ENCODE measurements at places on chromosomes 2 and 18.
A peak's percentile ranks its signal among the peaks of the same experiment; 100 is the strongest.

DNA sequence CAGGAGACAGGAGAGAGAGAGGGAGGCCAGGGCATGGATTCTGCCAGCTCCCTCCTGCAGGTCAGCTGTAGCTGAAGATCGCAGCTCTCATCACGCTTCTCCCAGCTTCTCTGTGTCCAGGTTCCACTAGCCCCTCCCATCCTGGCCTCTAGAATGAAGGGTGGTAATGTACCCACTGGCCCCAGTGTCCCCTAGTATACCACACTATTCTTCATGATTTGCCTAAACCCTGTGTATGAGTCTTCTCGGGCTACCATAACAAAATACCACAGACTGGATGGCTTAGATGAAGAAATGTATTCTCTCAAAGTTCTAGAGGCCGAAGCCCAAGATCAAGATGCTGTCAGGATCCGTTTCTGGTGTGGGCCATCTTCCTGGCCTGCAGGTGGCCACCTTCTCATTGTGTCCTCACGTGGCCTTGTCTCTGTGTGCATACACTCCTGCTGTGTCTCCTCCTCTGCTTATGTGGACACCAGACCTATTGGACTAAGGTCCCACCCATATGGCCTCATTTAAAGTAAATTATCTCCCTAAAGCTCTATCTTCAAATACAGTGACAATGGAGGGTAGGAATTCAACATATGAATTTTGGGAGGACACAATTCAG is 77.3 kb downstream of the TNFRSF11A start:
- DNase-seq: no peak

DNA sequence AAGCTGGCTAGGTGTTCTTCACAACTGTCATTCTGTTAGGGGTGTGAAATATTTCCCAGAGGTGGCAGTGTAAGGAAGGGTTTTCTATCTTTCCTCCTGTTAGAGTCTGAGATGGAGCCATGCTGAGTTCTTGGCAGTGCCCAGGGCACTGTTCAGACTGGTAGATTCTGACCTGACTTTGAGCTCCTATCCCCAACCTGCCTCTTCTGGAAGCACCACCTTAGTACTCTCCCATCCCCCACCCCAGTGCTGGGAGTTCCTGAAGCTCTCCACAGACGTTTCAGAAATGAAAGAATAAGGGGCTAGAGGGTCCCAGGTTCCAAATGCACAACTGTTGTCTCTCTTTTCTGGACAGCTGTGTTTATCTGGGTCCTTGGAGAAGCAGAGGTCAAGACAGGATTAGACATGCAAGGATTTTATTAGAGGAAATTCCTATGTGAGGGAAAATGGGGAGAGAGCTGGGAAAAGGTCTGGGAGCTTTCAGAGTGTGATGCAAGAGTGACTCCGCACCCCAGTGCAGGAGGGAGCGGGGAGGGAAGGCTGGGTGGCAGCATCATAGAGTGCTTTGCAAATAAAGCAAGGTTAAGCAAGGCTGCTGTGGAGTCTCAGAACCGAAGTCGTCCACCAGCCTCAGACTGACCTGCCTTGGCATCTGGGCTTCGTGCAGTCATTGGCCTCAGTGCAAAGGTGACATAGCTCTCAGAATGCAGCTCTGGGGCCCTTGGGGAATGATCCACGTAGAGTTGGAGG is 75.5 kb downstream of the SLC4A3 start:
- DNase-seq: no peak

- no peak for DNase-seq
Measured at GRCh38 chr2:207901829-207902228, 123.5 kb downstream of the PLEKHM3 start.

DNA sequence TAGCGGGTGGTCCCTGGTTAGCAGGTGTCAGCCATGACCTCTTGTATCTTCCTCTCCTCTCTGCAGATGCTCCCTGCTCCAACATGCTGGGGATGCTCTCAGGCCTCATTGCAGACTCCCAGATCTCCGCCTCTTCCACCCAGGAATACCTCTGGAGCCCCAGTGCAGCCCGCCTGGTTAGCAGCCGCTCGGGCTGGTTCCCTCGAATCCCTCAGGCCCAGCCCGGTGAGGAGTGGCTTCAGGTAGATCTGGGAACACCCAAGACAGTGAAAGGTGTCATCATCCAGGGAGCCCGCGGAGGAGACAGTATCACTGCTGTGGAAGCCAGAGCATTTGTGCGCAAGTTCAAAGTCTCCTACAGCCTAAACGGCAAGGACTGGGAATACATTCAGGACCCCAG is 60.8 kb downstream of the NRP2 start:
- no peak for DNase-seq

GRCh38 chr2:64586883-64587481 is 62.9 kb downstream of the AFTPH start:
- DNase-seq: no peak

DNA sequence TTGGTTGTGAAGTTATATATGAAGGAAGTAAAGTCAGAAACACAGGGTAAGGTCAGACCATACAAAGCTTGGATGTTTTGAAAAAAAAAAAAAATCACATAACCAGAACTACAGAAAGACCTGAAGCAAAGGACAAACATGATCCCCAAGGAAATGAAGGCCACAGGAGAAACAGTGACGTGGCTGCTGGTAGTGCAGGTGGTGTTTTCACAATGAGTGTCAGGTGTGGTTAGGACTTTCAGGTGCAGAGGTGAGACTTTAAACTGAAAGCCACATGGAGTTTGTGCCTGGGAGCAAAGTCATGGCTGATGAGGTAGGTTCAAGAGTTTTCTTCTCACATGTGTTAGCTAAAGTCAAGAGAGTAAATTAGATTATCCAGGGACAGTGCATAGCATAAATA is 270.7 kb downstream of the PIEZO2 start:
- no peak for DNase-seq

DNA sequence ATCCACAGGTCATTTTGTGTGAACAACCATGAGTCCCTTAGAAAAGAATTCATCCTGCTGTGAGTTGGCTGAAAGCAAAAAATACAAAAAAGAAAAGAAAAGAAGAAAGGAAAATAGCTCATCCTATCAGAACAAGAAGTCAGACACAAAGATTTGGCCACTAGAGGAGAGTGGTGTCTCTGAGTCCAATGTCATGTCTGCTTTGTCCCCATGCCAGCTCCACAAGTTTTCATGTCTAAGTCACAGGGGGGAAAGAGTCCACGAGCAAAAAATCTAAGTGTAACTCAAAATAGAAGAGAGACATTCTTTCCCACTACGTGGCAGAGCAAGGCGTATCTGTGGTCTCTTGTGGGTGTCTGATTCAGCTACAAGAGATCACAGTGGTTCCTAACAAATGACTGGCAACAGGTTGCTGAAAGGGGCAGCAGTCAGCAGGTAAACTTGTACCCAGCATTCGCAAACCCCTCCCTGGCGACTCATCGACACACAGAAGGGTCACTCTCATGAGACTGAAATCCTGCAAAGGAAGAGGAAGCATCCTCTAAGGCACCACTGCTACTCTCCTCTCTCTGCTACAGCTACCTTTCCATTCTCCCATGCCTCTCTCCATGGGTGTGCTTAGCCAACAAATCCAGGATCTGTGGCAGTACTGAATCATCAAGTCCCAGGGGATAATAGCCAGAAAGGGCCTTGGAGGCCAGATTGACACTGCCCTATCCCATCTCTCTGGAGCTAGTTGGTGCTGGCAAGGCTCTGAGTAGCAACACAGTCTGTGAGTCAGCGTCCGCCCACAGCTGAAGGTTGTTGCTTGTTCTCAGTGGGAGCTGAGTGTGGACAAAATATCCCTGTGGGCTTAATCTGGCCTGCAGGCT is 123.0 kb upstream of the SLC39A10 start:
- DNase-seq: peak; percentile 50

GRCh38 chr2:189179570-189179950 is at the start of gene COL5A2:
Gene COL5A2, minus strand, starts transcription at chr2:189179761. Its CDS starts 157 bp downstream, at chr2:189179604.
- peak; percentile 84 for DNase-seq

GRCh38 chr18:50126471-50126870 is 68.5 kb downstream of the MYO5B start:
- DNase-seq: no peak

GRCh38 chr18:76857476-76857875 is 35.1 kb downstream of the ZNF236 start:
- no peak for DNase-seq

GRCh38 chr2:46520130-46520711 is 40.9 kb downstream of the TMEM247 start:
- DNase-seq: no peak

DNA sequence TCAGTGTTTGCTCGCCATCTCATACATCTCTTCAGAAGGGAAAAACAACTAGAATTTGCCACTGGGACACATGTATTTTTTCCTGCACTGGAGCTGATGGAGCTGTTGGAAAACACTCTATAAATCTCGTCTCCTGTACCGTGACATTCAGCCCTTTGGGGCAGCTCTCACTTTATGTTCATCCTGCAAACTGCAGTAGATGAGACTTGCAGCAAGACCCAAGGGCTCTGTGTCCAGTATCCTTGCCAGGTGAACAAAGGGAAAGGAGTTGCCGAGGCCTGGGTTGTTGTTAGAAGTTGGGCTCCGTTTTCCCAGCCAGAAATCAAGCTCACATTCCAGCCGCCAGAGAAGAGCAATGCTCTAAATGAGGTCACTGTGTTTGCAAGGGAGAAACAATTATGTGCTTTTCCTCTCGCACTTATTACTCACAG is 285.1 kb downstream of the SLC4A3 start:
- DNase-seq: peak; percentile 21

- DNase-seq: no peak
Measured at GRCh38 chr2:16671760-16672159, 6.1 kb upstream of the CYRIA start.

- DNase-seq: no peak
Measured at GRCh38 chr2:225559072-225559415, 159.5 kb downstream of the NYAP2 start.

DNA sequence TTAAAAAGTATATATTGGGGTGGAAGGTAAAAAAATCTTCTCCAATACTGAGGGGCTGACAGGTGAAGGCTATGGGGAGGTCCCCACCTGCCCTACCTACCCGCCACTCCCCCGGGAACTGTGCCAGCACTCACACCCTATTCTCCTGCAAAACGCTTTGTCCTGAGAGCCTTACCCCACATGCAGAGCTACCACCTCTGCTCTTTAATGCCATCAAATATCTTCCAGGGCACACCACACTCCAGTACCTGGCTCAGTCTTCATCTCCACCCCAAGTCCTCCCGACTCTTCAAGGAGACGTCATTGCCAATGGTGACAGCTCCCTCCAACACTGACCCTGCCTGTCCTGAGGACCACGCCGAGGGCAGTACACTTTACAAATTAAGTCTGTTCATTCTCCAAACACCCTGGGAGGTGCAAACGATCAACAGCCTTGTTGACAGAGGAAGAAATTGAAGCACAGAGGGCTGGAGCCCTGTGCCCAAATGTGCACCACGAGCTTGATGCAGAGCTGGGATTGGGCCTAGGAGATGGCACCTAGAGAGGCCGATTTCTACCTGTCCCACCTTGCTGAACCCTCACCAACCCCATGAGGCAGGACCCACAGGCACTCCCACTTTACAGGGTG is 6.0 kb upstream of the GPR55 start:
- no peak for DNase-seq

- DNase-seq: no peak
Measured at GRCh38 chr2:224030786-224031185, 8.3 kb downstream of the SERPINE2 start.

- DNase-seq: no peak
Measured at GRCh38 chr2:114082731-114083433, 193.0 kb downstream of the ACTR3 start.

GRCh38 chr2:223549215-223549614 is 52.9 kb downstream of the SCG2 start:
- peak; percentile 91 for DNase-seq

- no peak for DNase-seq
Measured at GRCh38 chr2:68849579-68850030, 21.6 kb downstream of the BMP10 start.

DNA sequence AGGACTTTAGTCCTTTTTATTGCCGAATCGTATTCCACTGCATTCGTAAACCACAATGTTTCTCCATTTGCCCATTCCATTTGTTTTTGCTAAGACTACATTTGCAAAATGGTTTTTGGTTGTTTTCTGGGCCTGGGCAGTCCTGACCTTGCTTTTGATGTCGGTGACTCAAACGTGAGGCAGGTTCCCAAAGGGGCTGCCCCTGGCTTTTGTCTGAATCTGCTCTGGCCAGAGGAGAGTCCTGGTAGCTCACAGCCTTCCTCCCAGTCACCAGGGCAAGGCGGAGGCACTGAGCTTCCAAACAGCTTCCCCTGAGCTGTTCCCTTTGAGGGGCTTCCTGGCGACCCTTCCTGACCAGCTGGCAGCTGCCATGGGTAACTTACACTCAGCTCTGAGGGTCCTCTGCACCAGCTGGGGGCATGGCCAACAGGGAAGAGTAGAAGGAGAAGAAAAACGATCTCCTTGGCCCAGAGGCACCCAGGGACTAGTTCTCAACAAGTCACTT is 47.8 kb downstream of the EDAR start:
- no peak for DNase-seq

DNA sequence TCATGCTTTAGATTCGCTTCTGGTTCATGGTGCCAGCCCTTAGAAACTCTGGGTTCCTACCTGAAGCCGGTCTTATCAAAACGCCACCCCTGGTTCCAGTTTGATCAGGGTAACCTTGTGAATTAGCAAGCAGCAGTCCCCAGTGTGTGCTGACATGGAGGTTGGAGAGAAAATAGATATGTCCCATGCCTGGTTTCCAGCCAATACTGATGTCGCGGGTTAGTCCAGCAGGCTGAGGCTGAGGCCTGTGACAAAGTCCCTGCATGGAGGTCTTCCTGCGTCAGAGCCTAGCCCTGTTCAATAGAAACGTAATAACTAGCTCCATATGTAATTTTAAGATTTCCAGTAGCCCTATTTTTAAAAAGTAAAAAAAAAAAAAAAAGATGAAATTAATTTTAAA is 28.2 kb downstream of the LPIN1 start:
- DNase-seq: no peak

- no peak for DNase-seq
Measured at GRCh38 chr2:42087857-42088195, 40.0 kb downstream of the PKDCC start.

- DNase-seq: no peak
Measured at GRCh38 chr2:98484121-98484557, 39.5 kb downstream of the INPP4A start.

DNA sequence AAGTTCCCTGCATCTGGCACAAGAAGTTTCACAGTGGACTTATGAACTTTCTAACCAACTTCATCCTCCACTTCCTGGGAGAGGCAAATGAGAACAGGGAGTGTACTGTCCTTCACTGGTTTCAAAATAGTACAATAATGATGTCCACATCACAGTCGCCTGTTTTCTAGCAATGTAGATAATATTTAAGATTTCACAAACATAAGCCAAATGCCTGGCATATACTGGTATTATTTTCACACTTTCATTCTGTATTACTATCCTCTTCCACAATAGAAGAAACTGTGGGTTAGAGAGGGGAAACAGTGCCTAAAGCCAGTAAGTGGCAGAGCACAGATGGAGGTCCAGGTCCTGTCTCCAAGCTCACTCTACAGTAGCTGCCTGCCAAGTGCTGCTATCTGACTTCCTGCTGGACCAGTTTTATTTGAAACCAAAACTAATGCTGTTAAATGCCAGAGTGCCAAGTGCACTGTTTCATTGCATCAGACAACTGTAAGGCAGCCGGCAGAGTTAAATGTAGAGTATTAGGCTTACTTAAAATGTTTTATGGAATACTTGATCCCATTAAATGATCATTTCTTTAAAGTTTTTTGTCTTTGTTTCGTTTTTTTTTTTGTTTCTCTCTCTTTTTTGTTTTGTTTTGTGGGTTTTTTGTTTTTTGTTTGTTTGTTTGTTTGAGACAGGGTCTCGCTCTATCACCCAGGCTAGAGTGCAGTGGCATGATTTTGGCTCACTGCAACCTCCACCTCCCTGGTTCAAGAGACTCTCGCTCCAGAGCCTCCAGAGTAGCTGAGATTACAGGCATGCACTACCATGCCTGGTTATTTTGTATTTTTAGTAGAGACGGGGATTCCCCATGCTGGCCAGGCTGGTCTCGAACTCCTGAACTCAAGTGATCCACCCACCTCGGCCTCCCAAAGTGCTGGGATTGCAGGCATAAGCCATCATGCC is 15.1 kb downstream of the COBLL1 start:
- no peak for DNase-seq
